ENCODE measurements at places on chromosomes 2 and 18.

DNA sequence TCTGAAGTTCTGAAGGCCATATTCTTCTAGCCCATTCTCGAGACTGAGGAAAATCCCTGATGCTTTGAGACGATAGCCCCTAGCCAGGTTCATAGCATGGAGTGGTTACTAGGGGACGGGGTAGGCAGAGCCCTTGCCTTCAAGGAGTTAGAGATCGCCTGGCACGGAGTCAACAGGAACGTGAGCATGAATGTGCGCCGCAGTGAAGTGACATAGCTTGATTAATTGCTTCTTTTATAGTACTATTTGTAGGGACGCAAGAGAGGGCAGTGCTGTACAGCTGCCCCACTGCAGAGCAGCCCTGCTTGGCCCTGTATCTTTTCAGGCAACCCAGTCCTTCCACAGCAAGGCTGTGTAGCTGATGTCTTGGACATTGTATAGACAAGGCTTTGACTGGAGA is 26.2 kb downstream of the HRH4 start:
- no peak for DNase-seq

DNA sequence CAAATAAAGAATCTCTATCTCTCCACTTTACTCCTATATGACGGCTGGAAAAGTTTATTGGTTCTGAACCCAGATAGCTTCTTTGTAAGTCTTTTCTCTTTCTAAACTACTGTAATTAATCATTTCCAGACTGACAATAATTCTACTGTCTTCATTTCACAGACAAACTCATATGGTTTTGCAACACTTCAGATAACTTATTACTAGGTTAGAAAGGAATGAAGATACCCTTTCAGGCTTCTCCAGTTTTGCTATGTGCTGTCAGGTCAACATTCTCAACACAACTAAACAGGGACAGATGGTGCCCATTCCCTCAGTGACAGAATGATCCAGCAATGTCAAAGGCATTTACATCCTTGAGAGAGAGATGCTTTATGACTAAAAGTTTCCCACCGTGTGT is 198.5 kb upstream of the ITGA4 start:
- peak; percentile 66 for DNase-seq

GRCh38 chr2:163984986-163985385 is 249.2 kb upstream of the FIGN start:
- no peak for DNase-seq

- peak; percentile 79 for DNase-seq
Measured at GRCh38 chr18:8153887-8154583, 455.2 kb upstream of the RAB12 start.

DNA sequence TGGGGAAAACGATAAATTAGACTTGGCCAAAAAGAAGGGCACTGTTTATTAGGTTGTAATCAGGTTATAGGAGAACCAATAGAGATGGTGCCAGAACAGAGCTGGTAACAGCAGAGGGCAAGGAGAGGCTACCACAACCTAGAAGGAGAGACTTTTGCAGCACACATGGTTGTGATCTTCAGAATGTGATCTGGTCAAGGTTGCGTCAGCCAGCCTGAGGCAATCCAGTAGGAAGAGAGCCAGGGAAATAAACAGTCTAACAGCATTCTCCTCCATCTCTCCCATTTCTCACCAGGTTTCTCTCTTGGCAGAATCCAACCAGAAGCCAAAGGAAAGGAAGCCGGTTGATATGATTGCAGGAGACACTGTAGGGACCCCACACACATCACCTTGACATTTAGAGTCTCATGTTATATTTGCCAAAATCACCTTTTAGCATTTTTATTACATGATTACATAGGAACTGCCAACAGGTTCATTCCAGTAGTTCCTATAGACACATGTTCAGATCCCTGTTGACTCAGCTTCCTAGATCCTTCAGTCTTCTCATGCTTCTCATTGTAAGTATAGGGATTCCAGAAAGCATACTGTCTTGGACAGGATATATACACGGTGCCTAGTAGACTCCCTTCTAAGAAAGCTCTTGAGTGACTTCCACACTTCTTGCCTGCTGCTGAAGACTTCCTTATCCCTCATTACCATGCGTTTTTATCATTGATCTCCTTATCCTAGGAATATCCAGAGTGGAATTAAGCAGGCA is 17.6 kb upstream of the SPATS2L start:
- peak; percentile 67 for DNase-seq

- DNase-seq, result no peak
Measured at GRCh38 chr2:11348209-11348749, 3.8 kb upstream of the ROCK2 start.

Measured in mammary epithelial cell (primary cell).